Fibroblast of lung (primary cell): ENCODE measurements at places on chromosomes 16 and 17. TPM values are rescaled to one million over a fixed set of nuclear protein-coding genes. Genes with fewer than 3 reads are reported as not detected.

- H3K27me3 ChIP-seq, result no peaks in the 10 kb centered on the region
- H3K27ac ChIP-seq, result no peak overlapping the region
- no peaks in the 10 kb centered on the region for H3K36me3 ChIP-seq
These were observed 23.1 kb downstream of the MRC2 start for GRCh38 chr17:62650587-62650986.

GRCh38 chr17:43927060-43927864 lies 15.0 kb downstream of the PPY start:
- H3K27me3 ChIP-seq, result peaks cover 40% of the 10 kb centered on the region
- H3K27ac ChIP-seq, result no peak overlapping the region
- no peak overlapping the region for H3K4me3 ChIP-seq
- DNase-seq, result no peak
- H3K4me1 ChIP-seq, result no peaks in the 10 kb centered on the region
- no peaks in the 10 kb centered on the region for H3K36me3 ChIP-seq

DNA sequence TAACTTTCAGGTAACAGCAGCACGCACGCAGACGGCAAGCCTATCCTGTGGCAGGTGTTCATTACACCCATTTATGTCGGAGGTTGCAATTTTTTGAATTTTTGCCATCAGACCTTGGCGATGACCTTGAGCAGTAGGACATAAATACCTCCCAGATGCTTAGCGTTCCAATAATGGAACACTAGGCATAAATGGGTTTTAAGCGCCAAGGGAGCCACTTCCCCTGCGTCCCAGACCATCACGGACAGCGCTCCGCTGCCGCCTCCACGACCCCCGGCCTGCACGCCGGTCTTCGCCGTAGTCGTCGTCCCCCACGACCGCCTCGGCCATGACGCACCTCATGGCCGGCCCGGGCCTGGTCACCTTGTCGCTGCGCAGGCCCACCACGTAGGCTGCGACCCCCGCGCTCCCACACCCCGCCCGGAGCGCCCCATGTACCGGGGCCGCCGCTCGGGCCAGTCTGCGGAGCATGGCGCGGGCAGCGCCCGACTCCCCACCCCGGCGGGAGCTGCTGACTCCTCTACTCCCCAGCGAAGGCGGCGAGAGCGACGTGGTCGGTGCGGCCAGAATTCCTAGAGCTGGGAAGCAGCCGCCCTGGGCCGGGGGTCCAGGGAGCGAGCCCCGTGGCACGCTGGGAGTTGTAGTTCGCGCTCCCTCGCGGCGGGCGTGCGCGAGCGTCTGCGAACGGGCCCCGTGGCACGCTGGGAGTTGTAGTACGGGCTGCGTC lies 22.7 kb downstream of the TMEM235 start:
- peak; percentile 79 for DNase-seq
- no peaks in the 10 kb centered on the region for H3K36me3 ChIP-seq
- peak overlapping the region; percentile 30 for H3K27ac ChIP-seq

GRCh38 chr17:50272711-50273653 lies 1.3 kb upstream of the TMEM92 start:
- no peaks in the 10 kb centered on the region for H3K36me3 ChIP-seq
- peak overlapping the region; percentile 66 for H3K4me3 ChIP-seq
- H3K27ac ChIP-seq, result peak overlapping the region; percentile 64
- DNase-seq, result no peak
- H3K4me1 ChIP-seq, result peaks cover 15% of the 10 kb centered on the region

DNA sequence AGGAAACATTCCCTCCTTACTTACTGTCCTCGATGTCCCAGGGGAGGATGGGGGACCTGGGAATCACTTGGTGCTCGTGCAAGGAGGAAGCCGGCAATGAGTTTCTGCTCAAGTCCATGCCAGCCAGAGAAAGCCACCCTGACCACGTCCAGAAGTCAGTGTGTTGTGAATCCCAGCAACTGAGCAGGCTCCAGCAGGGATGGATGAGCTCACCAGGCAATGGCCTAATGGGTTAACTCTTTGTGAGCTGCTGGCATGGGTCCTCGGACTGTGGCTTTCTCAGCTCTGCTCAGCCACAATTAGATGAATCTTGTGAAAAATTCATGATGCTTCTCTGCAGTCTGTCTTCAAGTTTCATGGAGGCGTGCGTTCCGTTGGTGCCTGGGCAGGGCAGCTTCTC lies at the start of gene PIRT:
PIRT (minus strand) TSS at position 167 of the 400 bp plus-strand sequence. CDS start 12,442 bp downstream, outside the sequence.
- H3K4me1 ChIP-seq, result no peaks in the 10 kb centered on the region
- no peak for DNase-seq
- no peaks in the 10 kb centered on the region for H3K27me3 ChIP-seq
- no peaks in the 10 kb centered on the region for H3K36me3 ChIP-seq
- H3K4me3 ChIP-seq, result no peak within 1 kb of the TSS
- H3K27ac ChIP-seq, result no peak within 1 kb of the TSS

GRCh38 chr17:57772774-57773173 lies 27.7 kb upstream of the CCDC182 start:
- H3K36me3 ChIP-seq, result no peaks in the 10 kb centered on the region
- no peak for DNase-seq
- H3K4me3 ChIP-seq, result no peak overlapping the region
- no peaks in the 10 kb centered on the region for H3K27me3 ChIP-seq

DNA sequence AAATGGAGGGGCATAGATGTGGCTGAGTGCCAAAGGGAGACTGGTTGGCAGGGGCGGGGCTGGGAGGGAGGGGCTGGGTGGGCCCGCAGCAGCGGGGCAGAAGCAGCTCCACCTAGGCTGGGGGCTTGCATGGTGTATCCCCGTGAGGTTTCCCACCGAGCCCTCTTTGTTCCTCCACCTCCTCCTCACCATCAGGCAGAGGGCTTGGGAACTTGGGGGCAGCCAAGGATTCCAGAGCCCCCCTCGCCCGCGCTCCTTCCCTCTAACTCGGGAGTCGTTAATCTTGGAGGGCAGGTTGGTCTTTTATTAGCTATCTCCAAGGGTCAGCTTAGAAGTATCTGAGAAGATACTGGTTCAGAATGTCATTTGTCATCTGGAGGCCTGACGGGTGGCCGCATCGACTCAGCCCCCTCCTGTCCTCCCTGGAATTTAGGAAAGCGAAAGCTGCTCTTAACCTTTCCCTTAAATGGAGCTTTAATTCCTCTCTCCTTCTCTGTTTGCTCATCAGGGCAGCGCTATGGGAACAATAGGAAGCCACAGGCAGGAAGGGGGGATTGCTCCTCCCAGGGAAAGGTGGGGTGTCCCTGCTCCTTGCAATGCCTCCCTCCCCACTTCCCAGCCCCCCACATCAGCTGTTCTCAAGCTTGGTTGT lies 274.3 kb upstream of the XYLT1 start:
- no peaks in the 10 kb centered on the region for H3K4me1 ChIP-seq
- H3K27ac ChIP-seq, result no peak overlapping the region
- peak; percentile 13 for DNase-seq
- no peaks in the 10 kb centered on the region for H3K36me3 ChIP-seq

GRCh38 chr16:55760310-55761001 lies 72.4 kb downstream of the CES1 start:
- peak; percentile 58 for DNase-seq
- H3K27ac ChIP-seq, result no peak overlapping the region
- H3K27me3 ChIP-seq, result no peaks in the 10 kb centered on the region
- no peak overlapping the region for H3K4me3 ChIP-seq
- no peaks in the 10 kb centered on the region for H3K36me3 ChIP-seq

- H3K27ac ChIP-seq, result no peak overlapping the region
- no peaks in the 10 kb centered on the region for H3K27me3 ChIP-seq
- no peaks in the 10 kb centered on the region for H3K4me1 ChIP-seq
- DNase-seq, result no peak
These were observed 9.2 kb downstream of the BFAR start for GRCh38 chr16:14641926-14642325.

DNA sequence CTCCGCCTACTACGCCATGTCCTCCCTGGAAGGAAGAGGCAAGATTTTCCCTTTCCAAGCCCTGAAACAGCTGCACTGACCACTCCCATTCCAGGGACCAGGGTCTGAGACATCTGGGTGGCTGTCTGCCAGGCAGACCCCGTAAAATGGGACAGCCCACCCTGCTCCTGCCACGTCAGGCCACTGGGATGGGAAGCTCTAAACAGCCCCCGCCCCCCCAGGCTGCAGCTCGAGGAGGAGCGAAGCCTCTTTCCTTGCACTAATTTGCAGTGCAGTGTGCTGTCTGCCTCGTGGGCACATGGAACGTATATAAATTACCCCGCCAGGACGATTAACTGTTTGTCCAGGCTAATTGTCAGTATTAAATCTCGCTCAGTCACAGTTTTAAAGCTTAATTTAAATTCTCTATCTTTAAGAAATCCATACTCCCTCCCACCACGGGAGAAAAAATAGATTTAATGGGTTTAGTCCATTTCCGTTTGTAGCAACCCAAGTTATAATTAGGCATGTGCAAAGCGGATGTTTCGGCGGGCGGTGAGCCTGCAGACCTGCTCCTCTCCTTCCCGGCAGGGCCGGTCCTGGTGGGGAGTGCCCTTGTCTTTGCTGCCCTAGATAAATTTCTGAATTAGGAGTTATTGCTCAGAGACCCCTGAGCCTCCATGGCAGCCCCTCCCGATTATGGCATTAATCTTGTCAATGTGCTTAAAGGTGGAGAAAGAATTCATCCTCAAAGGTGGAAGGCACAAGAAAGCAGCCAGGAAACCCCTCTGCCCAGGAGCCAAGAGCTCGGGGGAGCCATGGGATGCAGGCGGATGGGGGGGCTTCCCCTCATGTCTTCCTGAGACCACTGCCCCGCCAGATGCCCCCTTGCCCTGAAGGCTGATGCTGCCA lies 268.0 kb upstream of the TNRC6C start:
- peaks cover 4% of the 10 kb centered on the region for H3K27me3 ChIP-seq
- H3K4me3 ChIP-seq, result no peak overlapping the region
- no peaks in the 10 kb centered on the region for H3K36me3 ChIP-seq
- H3K4me1 ChIP-seq, result no peaks in the 10 kb centered on the region

GRCh38 chr16:86297391-86297790 lies 212.9 kb upstream of the FOXF1 start:
- H3K4me3 ChIP-seq, result no peak overlapping the region
- peak; percentile 13 for DNase-seq
- H3K27me3 ChIP-seq, result no peaks in the 10 kb centered on the region
- peaks cover 28% of the 10 kb centered on the region for H3K4me1 ChIP-seq

The PRDM7 gene
- not detected in 2 replicates for total RNA-seq

The METRNL gene
- total RNA-seq, result 114 and 120 TPM in 2 replicates

The CDC42EP4 gene
- total RNA-seq, result 31.3 and 34.2 TPM in 2 replicates

The RUSF1 gene
- total RNA-seq, result 35.7 and 41.8 TPM in 2 replicates
